ENCODE measurements at places on chromosomes 12 and 14.

DNA sequence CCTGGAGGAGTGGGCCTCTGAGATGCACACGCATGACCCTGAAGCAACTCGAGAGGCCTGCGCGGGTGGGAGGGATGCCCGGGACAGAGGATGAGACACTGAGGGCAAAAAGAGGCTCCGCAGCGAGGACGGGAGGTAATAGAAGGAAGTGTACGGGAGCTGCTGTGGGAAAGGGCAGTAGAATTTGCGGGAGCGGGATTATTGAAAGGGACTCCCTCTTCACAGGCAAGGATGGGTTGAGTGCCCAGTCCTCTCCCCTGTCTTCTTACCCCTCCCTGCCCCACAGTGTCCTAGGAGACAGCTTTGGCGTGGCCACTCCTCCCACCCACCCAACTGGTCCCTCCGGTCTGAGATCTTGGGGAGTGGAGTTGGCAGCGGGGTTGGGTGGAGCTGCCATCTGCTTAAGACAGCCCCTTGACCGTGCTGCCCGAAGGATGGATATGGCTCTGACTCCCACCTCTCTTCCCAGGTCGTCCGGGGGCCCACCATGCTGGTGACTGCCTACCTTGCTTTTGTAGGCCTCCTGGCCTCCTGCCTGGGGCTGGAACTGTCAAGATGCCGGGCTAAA, 15.7 kb upstream of the ESPL1 start:
- no peak for DNase-seq

DNA sequence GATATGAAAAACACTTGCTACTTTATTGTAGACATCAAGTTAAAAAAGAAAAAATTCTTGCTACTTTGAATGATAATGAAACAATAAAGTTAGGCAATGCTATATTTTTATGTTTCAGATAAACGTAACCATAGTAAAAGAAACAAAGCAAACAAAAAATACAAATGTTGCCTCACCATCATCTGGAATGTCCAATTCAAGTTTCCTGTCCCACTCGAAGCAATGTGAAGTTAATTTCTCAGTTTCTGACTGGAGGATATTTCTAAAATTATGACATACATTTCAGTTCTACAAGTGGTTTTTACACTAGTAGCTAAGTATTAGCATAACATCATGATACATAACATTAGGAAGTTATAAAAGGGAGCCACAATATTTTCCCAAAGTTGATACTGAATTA, 20.9 kb downstream of the DLGAP5 start:
- no peak for DNase-seq

- no peak for DNase-seq
Measured at GRCh38 chr12:4026020-4026358, 152.8 kb upstream of the PARP11 start.

DNA sequence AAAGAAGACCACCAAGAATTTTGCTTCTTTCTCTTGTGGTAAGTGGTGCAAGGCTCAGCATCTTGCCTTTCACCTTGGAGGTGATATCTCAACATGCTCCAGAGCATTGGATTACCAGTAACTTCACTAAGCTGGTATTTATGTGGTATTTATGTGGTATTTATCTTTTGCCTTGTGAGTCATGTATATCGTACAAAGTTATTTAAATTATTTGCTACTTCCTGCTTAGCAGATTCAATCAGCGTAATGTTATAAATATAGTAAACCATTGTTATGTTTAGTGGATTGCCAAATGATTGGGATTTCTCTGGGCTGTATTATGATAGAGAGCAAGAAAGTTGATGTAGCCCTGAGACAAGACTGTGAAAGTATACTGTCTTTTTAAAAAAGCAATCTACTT, 366.4 kb downstream of the IPO8 start:
- peak; percentile 7 for DNase-seq

DNA sequence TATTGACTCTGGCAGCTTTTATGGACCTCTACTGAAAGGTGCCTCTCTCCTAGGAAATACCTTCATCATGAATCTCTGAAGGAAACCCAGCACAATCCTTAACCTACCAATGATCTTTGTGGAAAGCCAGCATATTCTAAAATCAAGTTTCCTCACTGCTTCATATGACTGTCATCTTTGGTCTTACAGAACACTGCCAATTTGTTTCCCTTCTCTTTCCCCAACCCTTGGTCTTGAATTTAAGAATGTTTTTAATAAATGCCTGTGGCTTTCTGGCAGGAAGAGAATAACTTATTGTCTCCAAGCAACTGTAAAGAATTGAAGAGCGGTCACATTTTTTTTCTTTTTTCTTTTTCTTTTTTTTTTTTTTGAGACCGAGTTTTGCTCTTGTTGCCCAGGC, 427.6 kb downstream of the IPO8 start:
- DNase-seq, result no peak

DNA sequence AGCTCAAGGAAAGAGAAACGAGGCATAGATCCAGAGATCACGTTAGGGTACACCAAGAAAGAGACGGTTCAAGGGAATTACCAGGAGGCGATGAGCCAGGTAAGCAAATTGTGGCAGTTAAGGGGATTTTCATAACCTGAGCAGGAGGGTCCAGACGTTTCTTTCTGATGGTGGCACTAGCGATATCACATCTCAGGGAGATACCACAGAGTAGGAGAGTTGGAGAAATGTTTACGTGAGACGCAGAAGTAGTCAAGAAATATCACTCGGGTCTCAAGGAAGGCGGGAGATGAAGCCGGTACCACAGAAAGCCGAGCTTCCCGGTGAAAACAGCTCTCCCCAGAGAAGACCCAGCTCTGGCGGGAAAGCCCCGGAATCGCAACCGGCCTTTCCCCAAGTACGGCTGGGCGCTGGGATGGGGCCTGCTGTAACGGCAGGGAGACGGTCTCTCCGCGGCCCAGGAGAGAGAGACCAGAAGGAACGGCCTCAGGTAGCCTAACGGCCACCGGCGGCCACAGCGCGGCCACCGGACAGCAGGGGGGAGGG, 485 bp downstream of the SENP1 start:
- no peak for DNase-seq

GRCh38 chr12:70643939-70644338, 6.7 kb upstream of the PTPRB start:
- no peak for DNase-seq

GRCh38 chr12:111653596-111653995, 32.2 kb downstream of the BRAP start:
- no peak for DNase-seq

DNA sequence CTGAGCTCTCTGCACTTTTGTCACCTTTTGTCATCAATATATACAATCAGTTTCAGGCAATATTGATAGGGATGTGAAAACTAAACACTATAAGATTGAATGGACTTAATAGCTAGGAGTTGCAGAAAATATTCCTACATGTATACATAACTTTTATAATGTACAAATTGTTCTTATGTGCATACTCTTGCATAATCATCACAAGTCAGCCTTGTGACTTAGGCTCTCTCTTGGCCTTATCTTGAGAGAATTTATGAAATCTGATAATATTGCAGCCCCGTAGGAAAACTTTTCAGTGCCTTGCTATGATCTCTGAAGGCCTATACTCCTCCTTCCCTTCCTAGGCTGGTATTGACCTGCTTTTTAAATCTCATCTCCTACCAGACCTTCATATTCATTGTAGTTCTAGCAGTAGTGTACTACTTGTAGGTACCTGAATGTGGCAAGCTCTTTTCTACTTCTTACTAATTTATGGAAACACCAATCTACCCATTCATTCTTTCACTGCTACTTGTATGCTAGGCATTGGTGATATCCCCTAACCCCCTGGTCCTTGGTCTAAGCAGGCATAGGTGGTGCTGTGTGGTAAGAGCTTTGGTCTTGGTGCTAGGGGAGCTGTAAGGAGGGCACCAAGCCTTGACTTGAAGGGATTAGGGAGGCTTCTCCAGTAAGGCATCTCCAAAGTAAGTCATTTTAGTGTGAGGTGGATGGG, 100.0 kb downstream of the PRKCH start:
- no peak for DNase-seq

- DNase-seq, result peak; percentile 14
Measured at GRCh38 chr12:62211510-62211909, 48.7 kb upstream of the USP15 start.

DNA sequence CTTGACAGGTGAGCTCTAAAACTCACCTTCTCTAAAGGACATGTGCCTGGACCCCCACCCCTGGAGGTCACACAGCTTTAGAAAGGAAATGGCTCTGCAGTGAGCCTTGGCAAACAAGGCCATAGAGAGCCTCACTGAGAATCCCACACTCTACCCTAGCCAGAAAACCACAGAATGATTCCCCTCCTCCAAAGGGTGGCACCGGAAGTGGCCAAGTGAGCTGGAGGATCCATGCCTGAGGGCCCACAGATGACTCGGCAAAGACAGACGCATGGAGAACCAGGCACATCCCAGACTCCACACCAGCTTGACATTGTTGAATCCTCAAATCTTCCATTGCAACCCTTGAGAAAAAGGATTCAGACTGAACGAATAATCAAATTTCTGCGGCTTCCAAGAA, 54.2 kb upstream of the PTHLH start:
- no peak for DNase-seq

GRCh38 chr12:115370650-115371049, 686.7 kb upstream of the TBX3 start:
- DNase-seq, result no peak

DNA sequence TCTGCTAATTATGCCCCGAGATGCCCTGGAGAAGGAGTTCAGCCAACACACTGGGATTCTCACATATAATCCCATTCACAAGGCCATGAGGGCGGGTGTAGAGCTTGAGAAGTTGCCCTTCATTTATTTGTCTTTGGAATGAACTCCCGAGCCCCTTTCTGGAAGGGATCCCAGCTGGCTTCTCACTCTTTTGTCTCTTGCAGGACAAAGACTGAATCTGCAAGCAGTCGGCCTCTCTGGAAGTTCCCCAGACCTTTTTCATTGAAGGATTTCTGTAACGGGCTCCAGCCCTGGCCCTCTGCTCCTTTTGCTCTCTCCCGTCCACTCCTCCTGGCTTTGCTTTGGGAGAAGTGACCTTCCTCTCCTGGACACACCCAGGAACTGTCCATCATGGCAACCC, 163.3 kb upstream of the SFSWAP start:
- DNase-seq, result no peak

DNA sequence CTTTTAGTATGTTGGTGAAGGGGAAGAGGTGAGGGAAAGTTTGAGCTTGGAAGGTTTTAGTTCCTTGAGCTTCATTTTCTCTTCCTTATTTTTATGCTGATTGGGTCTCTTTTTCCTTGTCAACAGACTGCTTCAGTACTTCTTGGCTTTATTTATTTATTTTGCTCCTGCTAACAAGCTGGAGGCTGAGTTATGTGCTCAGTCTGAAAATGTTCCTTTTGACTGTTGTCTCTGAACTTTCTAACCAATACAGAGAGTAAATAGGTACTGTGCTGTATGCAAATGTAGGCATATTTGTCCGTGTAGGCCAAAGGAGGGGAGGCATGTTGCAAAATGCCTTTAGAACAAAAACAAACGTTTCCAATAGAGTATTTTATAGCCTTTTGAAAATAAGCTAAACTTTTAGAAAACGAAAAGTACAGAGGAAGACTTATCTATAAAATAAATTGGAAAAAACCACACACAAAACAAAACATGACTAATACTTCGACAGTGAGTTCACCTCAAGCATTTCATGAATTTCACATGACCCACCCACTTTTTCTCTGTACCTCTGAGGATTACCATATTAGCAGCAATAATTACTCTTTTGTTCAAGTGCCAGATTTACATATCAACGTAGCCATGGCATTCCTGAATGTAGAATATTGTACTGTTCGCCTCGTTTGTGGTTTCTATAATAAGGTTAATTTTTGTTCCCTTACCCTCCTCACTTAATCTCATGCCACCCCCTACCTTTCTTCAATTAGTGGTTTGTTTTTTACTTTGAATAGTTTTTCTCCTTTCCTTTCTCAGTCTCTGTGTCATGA, 4.7 kb upstream of the CREBL2 start:
- DNase-seq, result peak; percentile 44

- DNase-seq, result peak; percentile 48
Measured at GRCh38 chr12:9925705-9926393, 6.3 kb downstream of the CLEC2A start.

DNA sequence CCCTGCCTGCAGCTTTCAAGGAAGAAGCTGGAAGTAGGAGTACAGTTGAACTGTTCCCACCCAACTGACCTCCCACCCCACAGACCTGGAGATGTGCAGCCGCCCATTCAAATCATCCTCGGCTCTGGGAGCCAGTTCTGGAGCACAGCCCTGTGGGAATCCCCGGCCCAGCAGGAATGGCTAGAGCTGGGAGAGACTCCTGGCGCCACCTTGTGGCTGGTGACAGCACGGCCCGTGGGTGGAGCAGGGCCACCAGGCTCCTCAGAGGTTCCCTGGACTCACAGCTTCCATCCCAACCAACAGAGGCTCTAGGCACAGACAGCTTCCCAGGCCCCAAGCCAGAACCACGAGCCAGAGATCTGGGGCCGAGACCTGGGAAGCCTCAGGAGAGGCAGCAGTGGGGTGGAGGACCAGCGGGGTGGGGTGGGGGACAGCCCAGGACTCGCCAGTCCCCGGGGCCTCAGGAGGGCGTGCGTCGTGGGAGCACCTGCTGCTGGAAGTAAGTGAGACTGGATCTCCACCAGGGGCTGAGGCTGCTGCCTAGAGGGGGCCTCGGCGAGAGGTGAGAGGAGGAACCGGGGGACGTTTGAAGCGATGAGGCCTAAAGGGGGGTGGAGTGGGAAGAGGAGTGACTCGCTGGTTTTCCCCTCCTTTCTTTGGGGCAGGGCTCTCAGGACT, 43.4 kb downstream of the RNF34 start:
- DNase-seq, result peak; percentile 67

DNA sequence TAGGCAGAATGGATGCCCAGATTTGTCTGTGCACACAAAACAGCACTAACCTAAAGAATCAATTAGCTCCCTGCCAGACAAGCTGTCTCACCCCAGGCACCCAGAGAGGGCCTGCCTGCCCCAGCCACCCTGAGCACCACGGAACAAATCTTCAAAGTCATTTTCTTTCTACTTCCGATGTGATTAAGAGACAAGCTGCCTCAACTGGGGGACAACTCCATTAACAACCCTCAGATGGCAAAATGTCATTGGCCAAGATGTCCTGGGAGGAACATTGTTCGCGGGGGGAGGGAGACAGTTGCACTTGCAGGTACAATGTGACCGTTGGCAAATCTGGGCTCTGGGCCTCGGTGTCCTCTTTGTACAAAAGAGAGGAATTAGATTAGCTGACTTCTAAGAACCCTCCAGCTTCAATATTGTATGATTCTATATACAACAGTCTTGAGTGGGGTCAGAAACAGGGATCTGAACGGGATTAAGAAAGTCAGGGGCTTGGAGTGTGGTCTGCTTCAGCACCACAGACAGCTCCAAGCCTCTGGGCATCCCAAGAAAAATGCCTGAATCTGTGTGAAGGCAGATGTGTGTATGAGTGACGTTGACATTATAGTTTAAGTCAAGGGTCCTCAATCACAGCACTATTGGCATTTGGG, 42.8 kb upstream of the CMKLR1 start:
- no peak for DNase-seq

DNA sequence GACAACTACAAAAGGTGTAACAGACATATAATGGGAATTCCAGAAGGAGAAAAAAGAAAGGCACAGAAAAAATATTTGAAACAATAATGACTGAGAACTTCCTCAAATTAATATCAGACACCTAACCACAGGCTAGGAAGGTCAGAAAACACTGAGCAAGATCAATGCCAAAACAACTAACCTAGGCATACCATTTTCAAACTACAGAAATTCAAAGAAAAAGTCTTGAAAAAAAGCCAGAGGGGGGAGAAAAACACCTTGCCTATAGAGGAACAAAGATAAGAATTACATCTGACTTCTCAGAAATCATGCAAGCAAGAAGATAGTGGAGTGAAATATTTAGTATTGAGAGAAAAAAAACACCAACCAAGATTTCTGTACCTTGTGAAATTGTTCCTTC, 77.8 kb downstream of the RIN3 start:
- no peak for DNase-seq
